Natural killer cell (primary cell): ENCODE measurements at places on chromosomes 6 and 20. TPM values are rescaled to one million over a fixed set of nuclear protein-coding genes. Genes with fewer than 3 reads are reported as not detected.

DNA sequence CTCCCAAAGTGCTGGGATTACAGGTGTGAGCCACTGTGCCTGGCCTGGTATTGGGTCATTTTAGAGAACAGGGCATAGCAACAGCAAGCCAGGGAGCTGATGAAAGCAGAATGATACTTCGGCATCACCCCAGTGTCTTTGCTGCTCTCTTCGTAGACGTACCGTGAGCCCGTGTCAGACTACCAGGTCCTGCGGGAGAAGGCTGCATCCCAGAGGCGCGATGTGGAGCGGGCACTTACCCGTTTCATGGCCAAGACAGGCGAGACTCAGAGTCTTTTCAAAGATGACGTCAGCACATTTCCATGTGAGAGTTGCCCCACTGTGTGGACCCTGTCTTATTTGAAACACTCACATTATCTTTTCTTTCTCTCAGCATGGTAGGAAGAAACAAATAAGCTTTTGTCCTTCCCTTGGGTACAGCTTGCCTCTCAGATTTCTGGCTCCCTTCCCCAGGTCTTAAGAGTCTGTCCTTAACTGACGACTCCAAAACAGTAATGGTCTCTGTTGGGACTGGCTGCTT is 15.9 kb downstream of the TAF8 start:
- DNase-seq = no peak
- no peaks in the 10 kb centered on the region for H3K27me3 ChIP-seq
- H3K36me3 ChIP-seq = peaks cover 70% of the 10 kb centered on the region
- no peak overlapping the region for H3K27ac ChIP-seq

GRCh38 chr6:156774863-156775405 is 2.2 kb upstream of the ARID1B start:
- H3K27me3 ChIP-seq = no peaks in the 10 kb centered on the region
- no peak overlapping the region for H3K4me3 ChIP-seq
- DNase-seq = no peak
- H3K4me1 ChIP-seq = peaks cover 6% of the 10 kb centered on the region

- H3K36me3 ChIP-seq = no peaks in the 10 kb centered on the region
- no peak overlapping the region for H3K4me3 ChIP-seq
- no peaks in the 10 kb centered on the region for H3K27me3 ChIP-seq
- DNase-seq = no peak
- no peak overlapping the region for H3K27ac ChIP-seq
These were observed 15.7 kb upstream of the SRSF3 start for GRCh38 chr6:36578431-36578830.

Gene MYBL2
- total RNA-seq = 1.6 TPM
